ENCODE measurements at places on chromosomes 4 and X.

- peak; percentile 80 for DNase-seq
Observed at GRCh38 chr4:39446842-39447573, 11.7 kb downstream of the RPL9 start.

DNA sequence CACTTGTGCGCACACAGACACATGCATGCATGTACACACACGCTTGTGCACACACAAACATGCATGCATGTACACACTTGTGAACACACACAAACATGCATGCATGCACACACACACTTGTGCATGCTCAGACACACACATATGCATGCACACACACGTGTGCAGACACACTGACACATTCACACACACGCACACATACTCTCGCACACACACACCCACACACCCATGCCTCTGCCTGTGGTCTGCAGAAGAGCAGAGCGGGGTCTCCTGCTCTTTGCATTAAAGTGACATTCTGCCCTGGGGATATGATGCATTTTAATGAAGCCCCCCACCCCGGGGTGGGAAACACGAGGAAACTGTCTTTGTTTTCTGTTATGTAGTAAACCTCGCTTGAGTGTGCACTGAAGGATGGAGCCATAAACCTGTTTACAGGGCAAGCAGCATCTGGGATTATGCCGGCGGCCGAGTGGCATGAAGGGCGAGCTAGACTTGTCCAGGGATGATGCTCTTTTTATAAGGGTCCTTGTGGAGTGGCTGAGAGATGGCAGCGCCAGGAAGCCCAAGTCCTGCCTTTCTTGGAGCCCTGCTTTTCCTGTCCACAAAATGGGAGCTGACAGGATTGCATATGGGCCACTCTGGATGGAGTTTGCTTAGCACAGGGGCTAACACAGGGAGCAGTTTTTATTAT lies 17.8 kb downstream of the PSAPL1 start:
- DNase-seq = no peak

DNA sequence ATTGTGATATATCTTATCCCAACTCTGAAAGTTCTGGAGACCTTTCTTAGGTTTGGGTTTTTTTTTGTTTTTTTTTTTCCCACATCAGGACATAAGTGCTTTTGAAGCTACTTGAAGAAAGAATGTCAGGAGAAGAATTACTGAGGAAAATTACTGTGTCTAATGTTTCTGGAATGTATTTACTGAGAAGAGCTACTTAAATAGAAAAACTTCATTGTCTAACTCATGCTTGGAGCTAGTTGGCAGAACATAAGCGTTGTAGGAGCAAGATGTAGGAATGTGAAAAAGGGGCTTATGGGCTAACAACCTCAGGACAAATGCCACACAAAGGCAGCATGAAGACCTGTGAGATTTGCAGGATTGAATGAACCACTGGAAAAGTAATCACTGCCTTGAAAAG lies 166.6 kb upstream of the GLRA2 start:
- no peak for DNase-seq

GRCh38 chrX:40179283-40179682 lies 81.5 kb upstream of the BCOR start:
- no peak for DNase-seq

DNA sequence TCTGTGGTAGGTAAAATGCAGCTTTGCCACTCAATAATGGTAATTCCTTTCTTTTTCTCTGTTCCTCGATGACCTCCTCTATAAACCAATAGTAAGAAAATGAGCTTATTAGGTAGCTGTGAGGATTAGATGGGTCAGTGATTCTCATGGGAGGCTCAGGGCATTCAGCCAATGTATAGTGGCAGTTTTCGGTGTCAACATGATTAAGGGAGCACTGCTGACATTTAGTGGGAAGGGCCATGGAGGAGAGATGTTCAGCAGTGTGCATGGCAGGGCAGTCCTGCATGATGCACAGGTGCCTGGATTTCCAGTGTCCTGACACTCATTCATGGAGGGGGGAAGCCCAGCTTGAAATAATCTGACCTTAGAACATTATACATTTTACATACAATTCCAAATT lies 232.8 kb downstream of the PDGFC start:
- DNase-seq = no peak

DNA sequence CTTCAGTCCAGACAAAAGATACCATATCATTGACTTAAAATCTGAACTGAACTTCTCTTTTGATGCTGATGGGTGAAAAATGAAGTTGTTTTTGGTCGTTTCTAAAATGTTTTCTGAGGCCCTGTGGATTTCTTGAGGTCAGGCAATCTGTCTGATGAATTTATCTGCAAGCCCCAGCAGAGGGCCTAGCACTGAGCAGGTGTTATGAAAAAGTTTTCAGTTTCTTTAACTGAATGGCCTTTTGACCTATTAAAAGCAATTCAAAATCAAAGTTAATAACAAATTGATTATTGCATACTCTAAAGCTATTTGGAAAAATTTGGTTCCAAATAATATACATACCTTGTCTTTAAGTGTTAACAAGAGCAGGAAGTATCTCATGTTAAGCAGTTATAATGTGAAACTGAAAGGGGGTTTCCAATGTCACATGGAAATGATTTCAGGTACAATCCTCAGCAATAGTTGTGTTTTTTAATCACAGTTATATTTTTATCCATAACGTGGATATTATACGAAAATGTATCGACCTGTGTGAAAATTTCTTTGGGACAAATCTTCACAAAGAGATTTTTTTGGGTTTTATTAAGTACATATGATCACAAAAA lies 285.0 kb downstream of the SPANXN1 start:
- no peak for DNase-seq

GRCh38 chrX:69457756-69458155 lies 46.4 kb upstream of the NALF2 start:
- no peak for DNase-seq

- no peak for DNase-seq
Observed at GRCh38 chrX:103776546-103776945, at the start of gene PLP1. Gene PLP1 (plus strand): TSS chrX:103776840. CDS start chrX:103776996, 156 bp downstream.

DNA sequence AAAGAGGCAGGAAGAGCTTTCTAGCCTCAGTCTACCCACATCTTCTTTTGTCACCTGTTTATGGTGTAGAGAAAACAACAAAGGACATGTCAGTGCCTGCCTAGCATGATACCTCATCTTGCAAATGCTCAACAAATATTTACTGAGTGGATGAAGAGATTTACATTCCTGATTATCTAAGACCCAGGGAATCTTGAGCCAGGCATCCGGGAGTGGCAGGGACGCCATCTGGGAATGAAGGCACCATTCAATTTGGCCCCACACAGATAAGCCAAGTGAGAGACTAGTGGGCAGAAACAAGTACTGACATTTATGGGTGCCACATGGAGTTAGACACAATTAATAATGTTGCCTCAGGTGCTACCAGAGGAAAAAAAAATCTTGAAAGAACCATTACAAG lies 36.8 kb upstream of the CASK start:
- DNase-seq = no peak

GRCh38 chr4:2462218-2462991 lies 6.5 kb upstream of the RNF4 start:
- peak; percentile 79 for DNase-seq

- DNase-seq = peak; percentile 40
Observed at GRCh38 chr4:16199093-16199492, 27.2 kb downstream of the TAPT1 start.
